RWPE1 (cell line): ENCODE measurements at places on chromosomes 12 and 14.

DNA sequence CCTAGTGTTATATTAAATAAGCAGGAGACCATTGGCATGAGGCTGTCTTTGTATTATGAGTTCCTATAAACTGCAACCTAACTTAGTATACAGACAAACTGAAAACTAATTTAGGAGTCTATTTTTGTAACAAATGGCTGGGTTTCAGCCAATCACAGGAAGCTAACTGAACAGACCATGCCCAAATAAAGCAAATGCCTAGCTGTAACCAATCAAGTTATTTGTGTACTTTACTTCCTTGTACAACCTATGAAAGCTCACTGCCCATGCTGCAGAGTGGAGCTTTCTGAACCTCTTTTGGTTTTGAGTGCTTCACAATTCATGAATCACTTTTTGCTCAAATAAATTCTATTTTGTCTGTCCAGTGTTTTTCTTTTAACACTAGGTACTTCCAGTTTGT, 41.6 kb downstream of the GUCY2C start:
- no peak for DNase-seq

DNA sequence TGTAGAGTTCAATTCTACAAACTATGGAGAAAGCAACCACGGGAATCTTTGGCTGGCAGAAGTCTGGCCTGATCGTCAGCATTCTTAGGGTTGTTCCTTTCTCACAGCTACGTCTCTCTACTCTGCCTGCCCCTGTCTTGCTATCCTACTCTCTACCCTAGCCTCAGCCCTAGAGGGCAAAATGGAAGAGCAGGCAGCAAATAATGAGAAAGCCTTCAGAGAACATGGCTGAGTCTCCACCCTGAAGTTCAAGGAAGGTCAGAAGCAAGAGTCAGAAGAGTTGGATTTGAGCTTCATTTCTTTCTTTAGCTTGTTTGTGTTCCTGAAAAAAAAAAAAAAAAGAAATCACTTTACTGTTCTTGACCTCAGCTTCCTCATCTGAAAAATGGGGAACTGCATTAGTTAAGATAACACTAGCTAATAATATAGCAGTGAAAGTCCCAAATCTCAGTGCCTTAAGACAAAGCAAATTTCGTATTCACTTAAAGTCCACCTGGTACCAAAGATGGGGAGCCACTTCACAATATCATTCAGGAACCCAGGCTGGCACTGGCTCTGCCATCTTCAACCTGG, 50.2 kb upstream of the CCND2 start:
- no peak for DNase-seq

GRCh38 chr14:63205044-63205575, 867 bp downstream of the RHOJ start:
- DNase-seq, result no peak

GRCh38 chr14:83706231-83706954, 1823.6 kb upstream of the FLRT2 start:
- no peak for DNase-seq

GRCh38 chr12:110123919-110124268, 263 bp upstream of the IFT81 start:
- no peak for DNase-seq

GRCh38 chr14:34300882-34301734, 160.9 kb downstream of the SPTSSA start:
- peak; percentile 37 for DNase-seq

DNA sequence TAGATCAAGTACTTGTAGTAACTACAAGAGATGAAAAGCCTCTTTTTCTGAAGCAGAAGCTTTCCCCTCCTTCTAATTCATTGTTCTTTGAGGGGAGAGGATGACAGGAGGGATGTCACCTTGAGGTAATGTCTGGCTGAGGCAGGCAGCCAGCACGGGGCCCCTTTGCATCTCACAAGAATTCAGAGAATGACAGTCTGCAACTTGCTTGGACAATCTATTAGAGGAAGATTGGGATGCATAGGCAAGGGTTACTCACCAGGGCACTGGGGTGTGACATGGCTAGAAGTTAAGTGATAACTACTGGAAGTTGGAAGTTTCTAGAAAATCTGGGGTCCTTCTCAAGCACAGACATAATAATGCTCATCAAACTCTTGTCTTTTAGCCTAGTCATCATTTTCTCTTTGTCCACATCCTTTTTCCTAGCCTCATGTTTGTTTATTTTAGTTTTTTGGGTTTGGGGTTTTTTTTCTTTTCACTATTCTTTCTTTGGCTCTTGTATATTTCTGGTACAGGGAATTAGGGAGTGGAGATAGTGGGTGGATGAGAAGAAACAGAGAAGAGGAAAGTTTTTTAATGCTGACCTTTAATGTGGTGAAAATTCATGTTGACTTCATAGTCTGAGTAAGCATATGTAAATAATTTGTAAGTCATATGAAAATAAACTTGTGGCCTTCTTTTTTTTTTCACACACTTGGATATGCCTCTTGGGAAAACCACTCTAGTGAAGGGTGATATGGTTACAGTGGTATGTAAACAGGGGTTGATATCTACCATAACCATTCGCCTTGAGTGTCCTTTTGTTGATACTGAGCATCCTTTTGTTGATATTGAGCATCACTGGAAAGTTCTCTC, 55.1 kb downstream of the TTLL5 start:
- no peak for DNase-seq

DNA sequence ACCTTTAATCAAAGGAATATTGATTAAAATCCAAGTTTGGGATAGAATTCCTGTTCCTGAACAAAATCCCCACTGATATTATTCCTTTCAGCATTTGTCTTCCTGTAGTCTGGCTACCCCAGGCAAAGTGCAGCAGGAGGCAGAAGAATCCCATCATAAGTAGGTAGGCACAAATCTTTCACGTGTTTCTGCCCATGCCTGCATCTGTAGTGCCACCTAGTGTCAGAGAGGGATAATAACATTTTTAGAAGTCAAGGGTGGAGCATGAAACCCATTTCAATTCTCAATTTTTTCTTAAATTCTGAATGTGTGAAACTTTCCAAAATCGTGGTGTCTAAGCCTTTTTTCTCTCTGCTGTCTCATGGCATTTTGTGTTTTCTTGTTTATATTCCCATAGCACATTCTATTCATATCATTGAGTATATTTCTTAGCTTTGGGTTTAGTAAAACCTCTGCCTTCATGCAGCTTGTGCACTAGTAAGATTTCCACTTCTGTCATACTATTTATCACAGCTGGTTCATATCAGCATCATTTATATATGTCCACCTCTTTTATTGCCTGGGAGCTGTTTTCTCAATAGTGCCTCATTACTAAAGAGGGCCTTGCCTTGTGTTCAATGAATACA, 47.8 kb upstream of the RERG start:
- peak; percentile 59 for DNase-seq

GRCh38 chr12:19437996-19438395, 1.3 kb upstream of the AEBP2 start:
- DNase-seq, result no peak

GRCh38 chr12:111327474-111327873, 41.4 kb downstream of the PHETA1 start:
- DNase-seq, result no peak

DNA sequence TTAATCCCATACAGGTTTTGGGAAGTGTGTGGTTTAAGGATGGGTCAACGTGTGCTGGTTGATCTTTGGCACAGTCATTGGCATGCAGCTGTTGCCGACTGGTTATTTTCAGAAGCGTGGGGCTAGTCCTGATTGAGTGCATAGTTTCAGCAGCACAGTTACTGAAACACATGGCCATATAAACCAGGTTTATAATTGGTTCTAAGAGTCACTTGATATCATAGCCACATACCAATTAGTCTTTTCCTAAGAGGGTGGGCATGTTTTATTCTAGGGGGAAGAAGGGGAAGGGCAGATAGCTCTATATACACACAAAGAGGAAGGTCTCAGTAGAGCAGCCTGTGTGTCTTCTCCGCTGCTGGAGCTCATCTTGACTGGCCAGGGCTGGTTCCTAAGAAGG, 11.0 kb upstream of the RPS6KL1 start:
- DNase-seq, result no peak

GRCh38 chr12:126210448-126210847, 1145.2 kb downstream of the AACS start:
- no peak for DNase-seq

GRCh38 chr14:103830511-103831270, 16.7 kb downstream of the PPP1R13B start:
- no peak for DNase-seq

DNA sequence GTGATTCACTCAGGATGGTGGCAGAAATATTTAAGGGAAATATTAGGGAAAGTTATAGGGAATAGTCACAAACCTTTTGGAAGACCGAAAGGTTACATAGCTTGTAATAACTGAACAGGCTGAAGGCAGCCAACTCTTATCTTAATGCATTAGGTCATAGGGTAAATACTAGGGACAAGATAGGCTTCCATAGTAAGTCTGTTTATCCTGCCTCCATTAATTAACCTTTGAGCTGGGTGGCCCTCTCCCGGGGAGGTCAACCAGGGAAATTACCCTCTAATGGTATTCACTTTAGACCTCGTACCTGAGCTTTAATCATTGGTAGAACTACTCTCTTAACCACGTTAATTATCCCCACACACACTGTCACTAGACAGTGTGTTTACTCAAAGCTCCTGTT, 981.8 kb downstream of the SLC16A7 start:
- no peak for DNase-seq

DNA sequence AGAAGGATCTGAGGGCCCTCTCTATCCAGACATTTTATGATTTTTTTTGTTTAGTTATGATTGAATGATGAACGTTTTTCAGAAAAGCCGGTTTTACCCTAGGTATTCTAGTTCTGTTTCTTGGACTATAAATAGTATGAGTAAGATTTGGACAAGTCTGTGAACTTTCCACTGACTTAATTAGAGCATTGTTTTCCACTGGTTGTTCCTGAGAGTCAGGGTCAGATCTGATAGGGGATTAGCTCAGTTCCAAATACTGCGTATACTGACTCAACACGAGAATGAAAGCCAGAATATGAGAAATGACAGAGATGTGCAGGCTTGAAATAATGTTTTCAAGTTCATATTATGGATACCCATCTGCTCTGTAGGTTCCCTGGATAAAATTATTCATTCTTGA, 361.6 kb downstream of the AEBP2 start:
- DNase-seq, result no peak

DNA sequence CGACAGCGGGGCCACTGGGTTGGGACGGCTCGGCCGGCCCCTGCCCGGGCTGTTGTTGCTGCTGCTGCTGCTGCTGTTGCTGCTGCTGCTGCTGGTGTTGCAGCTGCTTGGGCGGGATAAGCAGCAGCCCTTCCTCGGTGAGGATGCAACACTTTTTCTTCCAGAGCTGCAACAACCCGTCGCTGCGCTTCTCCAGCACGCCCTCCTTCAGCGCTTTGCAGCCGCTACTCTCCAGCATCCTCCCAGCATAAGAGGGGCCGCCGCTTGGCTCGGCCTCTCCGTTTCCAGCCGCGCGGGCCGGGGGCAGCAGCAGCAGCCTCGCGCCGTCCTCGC, 529 bp downstream of the PHLDA1 start:
- no peak for DNase-seq

DNA sequence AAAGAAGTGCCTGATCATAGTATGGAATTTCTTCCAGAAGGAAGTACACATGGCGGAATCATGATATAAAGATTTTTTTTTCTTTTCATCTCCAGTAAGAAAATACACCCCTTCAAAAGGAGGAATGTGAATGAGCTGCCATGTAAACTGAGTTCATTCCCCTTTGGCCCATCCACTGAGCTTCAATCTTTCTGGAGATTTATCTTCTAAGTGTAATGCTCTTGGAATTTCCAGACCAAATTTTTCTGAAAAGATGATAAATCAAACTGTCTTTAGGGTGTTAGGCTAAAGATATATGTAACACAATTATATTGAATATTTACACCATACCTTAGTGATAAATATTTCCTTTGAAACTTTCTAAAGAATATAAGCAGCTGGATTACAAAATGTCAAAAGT, 5.2 kb downstream of the DCN start:
- DNase-seq, result no peak

- DNase-seq, result no peak
These were observed 54.1 kb downstream of the FBRSL1 start for GRCh38 chr12:132544080-132544397.

DNA sequence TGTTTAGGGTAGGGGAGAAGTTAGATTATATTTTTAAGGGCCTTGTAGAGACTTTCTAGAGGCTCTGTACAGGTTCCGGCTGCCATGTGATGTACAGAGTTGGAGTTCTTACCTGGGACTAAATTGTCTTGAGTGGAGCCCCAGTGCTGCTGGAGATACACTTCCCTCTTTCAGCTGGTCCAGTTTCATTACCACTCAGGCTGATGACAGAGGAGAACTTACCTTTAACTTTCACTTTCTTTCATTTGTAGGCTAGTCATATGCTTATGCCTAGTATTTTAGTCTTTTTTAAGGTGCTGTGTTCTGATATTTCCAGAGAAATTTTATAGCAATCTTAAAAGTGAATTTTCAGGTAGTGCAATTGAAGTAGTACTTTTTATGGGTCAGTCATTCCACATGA, 117.3 kb downstream of the ERC1 start:
- no peak for DNase-seq

DNA sequence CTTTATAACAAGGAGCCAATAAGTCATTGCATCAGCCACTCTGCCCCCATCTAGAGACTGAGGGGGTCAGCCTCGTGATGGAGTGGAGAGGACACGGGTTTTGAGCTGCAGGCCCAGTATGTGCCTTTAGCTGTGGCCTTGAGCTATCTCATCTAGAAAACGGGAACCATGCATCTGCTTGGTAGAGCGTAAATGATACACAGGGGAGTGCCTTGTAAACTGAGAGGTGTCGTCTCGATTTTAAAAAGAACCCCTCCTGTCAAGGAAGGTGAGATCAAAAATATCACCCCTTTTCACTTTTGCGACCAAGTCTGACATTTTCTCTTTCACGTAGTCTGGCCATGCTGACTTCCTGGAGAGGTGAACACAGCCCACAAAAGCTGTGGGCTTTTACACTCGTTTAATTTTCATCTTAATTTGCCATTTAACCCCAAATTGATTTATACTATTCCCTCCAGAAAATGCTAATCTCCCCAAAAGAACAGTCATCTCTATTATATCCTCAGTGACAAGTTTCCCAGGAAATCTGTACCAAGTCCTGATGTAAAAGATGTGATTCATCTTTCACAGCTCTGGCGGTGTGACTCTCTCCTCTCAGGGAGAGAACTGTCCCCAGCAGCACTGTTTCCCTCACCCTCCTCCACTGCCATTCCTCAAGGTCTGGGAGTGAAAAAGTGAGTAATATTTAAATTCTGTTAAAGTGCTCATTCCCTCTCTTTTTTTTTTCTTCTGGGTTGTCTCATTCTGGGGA, 30.6 kb downstream of the VCPKMT start:
- DNase-seq, result no peak

- no peak for DNase-seq
These were observed 20.2 kb downstream of the NUAK1 start for GRCh38 chr12:106118381-106119130.

DNA sequence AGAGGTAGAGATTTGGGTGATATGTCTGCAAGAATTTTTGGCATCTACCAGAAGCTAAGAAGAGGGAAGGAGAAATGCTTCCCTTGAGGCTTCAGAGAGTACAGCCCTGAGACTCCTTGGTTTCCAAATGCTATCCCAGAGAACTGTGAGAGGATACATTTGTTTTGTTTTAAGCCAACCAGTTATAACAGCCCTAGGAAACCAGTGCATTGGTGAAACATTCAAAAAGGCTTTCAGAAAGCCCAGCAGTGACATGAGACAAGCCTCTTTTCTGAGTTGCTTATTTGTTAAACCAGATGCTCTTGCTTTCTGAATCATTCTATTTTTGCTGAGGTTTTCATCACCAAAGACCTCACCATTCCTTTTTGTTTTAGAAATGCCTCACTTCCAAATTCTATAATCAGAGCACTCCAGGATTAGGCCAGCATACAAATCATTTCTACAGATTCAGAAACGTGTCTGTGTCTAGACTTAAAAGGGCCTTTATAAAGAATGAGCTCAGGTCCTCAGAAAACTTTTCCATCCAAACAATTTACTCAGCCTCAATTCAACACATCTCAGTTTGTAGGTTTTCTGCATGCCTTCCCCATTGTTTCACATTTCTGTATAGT, 1617.8 kb upstream of the FLRT2 start:
- DNase-seq, result no peak
